ENCODE measurements at places on chromosomes 12 and 14.
A peak's percentile ranks its signal among the peaks of the same experiment; 100 is the strongest.

DNA sequence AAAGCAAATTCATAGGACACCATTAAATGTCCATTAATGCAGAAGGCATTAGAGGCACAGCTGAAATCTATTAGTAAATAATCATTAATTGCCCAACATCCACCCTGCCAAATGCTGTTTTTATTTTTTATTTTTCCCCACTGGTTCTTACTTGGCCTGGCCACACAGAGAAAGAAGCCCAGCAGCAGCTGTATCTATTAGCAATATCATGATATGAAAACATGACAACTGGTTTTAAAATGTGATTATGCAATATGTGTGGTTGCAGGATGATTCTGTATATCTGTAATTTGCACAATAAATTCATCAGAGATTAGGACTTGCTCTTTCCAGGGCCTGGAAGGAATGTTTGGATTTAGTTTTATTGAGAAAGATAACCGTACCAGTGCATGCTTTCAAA, 44.9 kb downstream of the SIX6 start:
- no peak overlapping the region for H3K4me3 ChIP-seq
- no peaks in the 10 kb centered on the region for H3K4me1 ChIP-seq
- no peaks in the 10 kb centered on the region for H3K27me3 ChIP-seq
- DNase-seq = no peak

GRCh38 chr12:90924406-90924805, 30.6 kb downstream of the CCER1 start:
- no peaks in the 10 kb centered on the region for H3K36me3 ChIP-seq
- no peak for DNase-seq
- H3K4me3 ChIP-seq = no peak overlapping the region
- H3K27me3 ChIP-seq = no peaks in the 10 kb centered on the region
- H3K4me1 ChIP-seq = peaks cover 13% of the 10 kb centered on the region
- no peak overlapping the region for H3K27ac ChIP-seq

DNA sequence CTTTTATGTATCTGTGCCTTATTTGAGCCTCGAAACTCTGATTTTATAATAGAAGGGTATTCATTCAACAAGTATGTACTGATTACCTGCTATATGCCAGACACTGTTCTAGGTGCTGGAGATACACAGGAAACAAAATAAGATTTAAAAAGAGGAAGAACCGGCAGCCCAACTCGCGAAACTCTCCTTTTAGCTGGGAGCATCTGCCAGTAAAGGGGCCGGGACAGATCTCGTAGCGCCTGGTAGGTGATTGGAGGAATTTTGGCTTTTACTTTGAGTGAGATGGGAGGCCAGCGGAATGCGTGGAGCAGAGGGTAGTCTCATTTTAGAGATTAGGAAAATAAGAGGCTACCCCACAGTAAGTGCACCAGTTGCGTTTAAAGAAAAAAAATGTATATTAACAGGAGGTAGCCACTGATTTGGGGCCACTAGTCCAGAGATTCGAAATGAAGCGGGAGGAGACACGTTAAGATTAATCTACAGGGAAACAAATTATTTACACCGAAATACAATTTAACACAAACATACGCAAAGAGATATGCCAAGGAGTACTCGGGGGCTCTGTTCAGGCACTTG, 520 bp upstream of the MON2 start:
- H3K4me3 ChIP-seq = peak overlapping the region; percentile 94
- no peaks in the 10 kb centered on the region for H3K36me3 ChIP-seq
- H3K27me3 ChIP-seq = no peaks in the 10 kb centered on the region
- DNase-seq = no peak

- no peaks in the 10 kb centered on the region for H3K27me3 ChIP-seq
- H3K27ac ChIP-seq = no peak overlapping the region
- H3K36me3 ChIP-seq = no peaks in the 10 kb centered on the region
These were observed 15.8 kb upstream of the RAN start for GRCh38 chr12:130856088-130856487.

- H3K27me3 ChIP-seq = no peaks in the 10 kb centered on the region
- H3K27ac ChIP-seq = peak within 1 kb of the TSS; percentile 85
- H3K4me3 ChIP-seq = peak within 1 kb of the TSS; percentile 59
These were observed at the start of gene CCDC88C for GRCh38 chr14:91417120-91417982. Gene CCDC88C (minus strand): TSS chr14:91417820. CDS start chr14:91417690, 130 bp downstream.

GRCh38 chr12:6529291-6529737, 5.0 kb upstream of the GAPDH start:
- H3K4me1 ChIP-seq = peaks cover 68% of the 10 kb centered on the region
- no peak overlapping the region for H3K4me3 ChIP-seq
- peak overlapping the region; percentile 41 for H3K27ac ChIP-seq
- DNase-seq = no peak

DNA sequence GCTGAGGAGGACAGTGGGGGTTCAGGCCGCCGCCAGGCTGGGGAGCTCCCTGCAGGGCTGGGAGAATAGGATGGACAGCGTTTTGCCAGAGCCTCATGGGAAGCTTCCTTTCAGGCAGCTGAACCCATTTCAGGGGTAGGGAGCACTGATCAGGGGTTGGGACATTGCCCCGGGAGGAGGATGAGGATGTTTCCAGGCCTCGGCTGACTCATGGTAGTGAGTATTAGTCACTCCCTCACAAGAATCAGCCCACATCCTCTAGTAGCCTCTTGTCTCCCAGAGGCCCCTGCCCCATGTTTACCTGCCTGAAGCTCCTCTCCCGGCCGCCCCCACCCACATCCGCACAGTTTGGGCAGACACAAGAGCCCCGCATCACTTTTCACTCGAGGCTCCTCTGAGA, 89.8 kb downstream of the ZFP36L1 start:
- no peak for DNase-seq
- no peaks in the 10 kb centered on the region for H3K27me3 ChIP-seq
- no peaks in the 10 kb centered on the region for H3K36me3 ChIP-seq

GRCh38 chr12:89051065-89051677, 301.1 kb downstream of the DUSP6 start:
- no peaks in the 10 kb centered on the region for H3K27me3 ChIP-seq
- H3K4me1 ChIP-seq = no peaks in the 10 kb centered on the region
- H3K27ac ChIP-seq = no peak overlapping the region
- no peaks in the 10 kb centered on the region for H3K36me3 ChIP-seq
- H3K4me3 ChIP-seq = no peak overlapping the region

- no peaks in the 10 kb centered on the region for H3K27me3 ChIP-seq
- no peaks in the 10 kb centered on the region for H3K36me3 ChIP-seq
- no peak for DNase-seq
- H3K27ac ChIP-seq = no peak overlapping the region
These were observed 153.4 kb upstream of the PELI2 start for GRCh38 chr14:55964821-55965220.

All from esophagus squamous epithelium (tissue), 5 donors.